Fibroblast of pulmonary artery (primary cell): ENCODE measurements at places on chromosomes 2 and 18.

GRCh38 chr2:108591163-108591562, 56.9 kb downstream of the LIMS1 start:
- no peak for DNase-seq

- peak; percentile 75 for DNase-seq
These were observed 6.1 kb upstream of the CASP8 start for GRCh38 chr2:201254081-201254730.

- DNase-seq = no peak
These were observed 124.8 kb upstream of the GPC1 start for GRCh38 chr2:240310645-240311044.

DNA sequence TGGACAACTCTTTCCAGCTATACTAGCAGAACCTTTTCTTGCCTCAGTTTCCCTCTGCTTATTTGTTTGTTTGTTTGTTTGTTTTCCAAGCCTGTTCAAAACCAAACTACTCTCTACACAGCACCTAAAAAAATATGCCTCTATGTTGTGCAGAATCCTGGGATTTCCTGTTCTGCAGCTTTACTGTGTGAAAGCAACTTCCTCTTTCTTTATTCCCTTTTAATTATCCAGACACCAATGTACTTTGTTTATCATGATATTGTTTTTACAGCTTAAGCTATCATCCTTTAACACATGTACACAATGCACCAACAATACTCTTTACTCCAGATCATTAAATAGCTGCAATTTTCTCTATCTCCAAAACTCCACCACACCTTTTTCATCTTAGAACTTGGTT, 259.5 kb downstream of the EPHA4 start:
- DNase-seq = no peak

DNA sequence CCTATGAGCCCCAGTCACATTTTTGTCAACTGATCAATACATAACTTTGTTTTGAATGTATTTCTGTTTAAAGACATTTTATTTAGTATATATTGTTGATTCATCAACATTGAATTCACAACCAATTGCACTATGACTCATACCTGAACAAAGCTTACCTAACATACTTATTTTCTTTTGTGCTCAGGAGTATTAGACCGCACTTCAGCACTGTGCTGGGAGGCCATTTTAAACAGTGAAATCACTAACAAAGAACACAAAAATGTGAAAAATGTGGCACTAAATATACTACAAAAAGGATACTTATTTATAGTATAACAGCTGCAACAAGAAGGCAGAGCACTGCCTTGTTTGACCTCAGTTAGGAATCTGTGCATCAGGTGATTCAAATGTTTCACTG, 12.4 kb upstream of the IFIH1 start:
- DNase-seq = no peak

- DNase-seq = peak; percentile 17
These were observed 573.5 kb upstream of the CNTNAP5 start for GRCh38 chr2:123451542-123451941.
